EL (cell line): ENCODE measurements at places on chromosomes 5 and 9.

GRCh38 chr5:64883912-64884311 lies 115.2 kb downstream of the CWC27 start:
- DNase-seq, result no peak

DNA sequence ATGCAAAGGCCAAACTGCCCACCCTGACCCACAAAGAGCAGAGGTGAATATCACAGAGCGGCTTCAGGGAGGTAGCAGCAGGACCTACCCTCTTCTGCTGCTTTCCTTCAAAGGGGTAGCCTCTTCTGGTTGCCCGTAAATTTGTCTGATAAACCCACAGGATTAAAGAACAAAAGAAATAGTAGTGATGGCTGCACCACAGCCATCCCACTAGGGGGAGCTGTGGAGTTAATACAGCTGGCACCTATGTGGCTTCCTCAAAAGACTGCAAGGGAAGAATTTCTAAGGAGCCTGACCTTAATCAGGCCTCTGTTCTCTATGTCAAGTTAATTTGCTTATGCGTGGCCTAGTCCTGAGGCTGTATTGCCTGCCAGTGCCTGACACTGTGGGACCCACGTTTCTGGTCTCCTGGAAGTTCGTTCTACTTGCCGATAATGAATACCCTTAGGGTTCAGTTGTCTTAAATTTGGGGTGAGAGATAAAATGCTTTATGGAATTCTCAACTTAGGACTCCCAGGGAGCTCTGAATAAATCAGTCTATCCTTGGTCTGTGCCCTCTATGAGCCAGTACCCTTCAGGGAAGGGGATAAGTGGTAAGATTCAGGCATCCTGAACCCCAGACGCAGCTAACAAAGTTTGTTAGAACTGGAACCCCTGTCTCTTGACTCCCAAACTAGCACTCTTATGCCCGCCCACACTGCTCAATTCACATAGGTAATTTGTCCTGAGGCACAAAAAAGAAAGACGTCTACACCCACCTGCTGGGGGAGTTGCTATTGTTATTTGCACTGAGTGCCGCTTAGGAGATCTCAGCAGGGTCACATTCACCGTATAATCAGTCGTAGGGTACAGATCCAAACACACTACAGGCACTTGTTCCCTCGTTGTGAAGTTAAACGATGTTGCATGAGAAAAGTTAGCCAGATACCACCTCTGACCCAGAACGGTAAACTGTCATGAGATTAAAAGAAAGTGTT lies 77.1 kb downstream of the SUSD1 start:
- peak; percentile 75 for DNase-seq

GRCh38 chr5:132641241-132641723 lies 16.7 kb upstream of the IL13 start:
- DNase-seq, result no peak

DNA sequence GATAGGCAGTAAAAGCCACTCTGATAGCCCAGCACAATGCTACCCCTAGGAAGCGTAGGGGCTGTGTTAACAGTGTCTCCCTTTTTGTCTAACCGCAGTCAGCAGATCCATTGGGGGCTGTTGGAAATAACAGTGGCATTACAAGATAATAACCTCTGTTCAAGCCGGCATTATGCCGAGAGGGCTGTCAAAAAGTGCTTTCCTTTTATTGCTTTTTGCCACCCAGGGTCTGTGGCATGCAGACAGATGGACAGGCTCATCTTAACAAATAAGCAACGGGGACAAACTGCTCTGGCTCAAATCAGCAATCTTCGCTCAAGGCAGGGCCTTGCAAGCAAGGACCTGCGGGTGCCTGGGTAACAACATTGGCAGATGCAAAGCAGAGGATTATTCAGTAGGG lies 123.3 kb downstream of the TLR4 start:
- DNase-seq, result no peak

DNA sequence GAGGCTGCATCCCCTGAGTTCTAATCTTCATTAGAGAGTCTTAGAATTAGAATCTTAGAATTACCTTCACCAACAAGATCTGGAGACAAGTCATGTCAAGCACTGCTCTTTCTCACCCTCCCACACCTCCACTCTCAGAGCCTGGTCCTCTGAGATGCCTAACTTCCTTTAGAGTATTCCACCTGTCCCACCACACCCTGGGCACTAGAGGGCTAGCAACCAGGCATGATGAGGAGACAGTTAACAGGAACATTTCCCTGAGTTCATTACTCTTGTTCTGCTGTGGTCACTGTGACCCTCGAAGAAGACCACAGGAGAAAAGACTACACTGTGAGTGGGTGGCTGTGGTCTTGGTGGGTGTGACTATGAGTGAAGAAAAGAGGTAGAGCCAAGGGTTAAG lies 25.2 kb upstream of the MAP1B start:
- no peak for DNase-seq

- DNase-seq, result peak; percentile 21
Observed at GRCh38 chr5:128015978-128016377, 67.6 kb upstream of the SLC12A2 start.

- peak; percentile 56 for DNase-seq
Observed at GRCh38 chr5:132704875-132705274, 31.1 kb downstream of the IL4 start.

DNA sequence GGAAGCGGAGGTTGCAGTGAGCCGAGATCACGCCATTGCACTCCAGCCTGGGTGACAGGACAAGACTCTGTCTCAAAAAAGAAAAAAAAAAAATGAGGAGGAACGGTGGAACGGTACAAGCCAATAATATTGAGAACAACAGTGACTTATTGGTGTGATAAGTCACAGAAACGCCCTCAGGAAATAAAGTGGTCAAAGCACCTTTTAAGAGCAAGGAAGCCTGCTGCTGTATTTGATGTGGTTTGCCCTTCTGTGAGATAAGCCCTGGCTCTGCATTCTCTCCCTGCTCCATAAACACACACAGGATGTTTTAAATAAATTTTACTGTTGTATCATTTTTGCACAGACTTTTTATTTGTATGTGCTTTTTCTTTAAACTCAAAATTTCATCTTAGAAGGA lies 269.9 kb upstream of the MSX2 start:
- DNase-seq, result no peak

- DNase-seq, result no peak
Observed at GRCh38 chr9:97577051-97577450, 56.1 kb downstream of the TSTD2 start.

DNA sequence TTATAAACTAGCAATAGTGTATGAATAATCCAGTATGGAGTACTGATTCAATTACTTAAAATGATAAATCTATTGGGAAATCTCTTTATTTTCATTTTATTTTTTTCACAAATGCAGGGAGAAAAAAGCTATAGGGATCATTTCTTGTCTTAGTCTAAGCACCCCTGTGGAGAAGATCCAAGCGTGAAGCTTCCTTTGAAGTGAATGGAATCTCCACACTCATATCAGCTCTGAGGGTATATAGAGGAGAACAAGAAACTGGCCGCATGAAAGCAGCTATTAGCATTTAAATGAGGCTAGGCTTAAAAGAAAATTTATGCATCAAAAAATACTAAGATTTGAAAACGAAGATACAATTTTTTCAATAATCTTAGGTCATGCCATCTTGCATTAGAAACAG lies 12.9 kb upstream of the PAM start:
- no peak for DNase-seq

DNA sequence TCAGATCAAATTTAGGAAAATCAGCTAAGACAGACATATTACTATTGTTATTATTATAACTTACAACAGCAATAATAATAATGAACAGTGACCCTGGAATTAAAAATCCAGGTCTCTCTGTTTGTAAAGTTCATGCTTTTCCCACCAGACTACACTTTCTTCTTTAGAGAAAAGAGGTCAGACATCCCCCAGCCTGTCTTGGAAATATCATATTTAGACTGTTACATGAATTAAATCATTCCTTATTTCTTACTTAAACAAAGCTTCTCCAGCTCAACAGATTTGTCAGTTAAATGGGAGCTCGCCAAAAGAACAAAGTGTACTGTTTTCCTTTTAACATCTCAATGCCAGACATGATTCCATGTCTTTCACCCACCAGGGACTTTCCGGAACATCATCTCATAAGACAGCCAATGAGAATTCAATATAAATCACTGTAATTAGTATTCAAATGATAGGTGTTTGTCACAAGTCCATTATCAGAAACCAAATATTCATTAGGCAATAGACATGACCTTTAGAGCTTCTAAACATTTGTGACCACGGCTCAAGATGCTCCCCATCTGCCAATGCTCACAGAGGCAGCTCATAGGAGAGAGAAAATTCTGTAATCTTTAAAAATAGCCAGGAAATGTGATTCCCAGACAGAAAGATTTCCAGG lies 351.9 kb downstream of the ENC1 start:
- no peak for DNase-seq

DNA sequence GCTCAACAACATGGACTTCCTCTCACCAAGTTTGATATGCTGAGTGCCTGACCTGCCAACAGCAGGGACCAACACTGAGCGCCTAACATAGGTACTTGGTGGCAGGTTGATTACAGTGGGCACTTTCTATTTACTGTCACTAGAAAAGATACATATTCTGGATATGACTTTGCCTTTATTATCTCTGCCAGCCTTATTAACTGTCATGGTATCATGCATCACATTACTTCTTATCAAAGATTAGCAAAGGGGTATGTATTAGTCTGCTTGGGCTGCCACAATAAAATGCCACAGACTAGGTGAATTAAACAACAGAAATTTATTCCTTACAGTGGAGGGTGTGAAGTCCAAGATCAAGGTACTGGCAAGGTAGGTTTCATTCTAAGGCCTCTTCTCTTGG lies 14.3 kb upstream of the C1QTNF2 start:
- DNase-seq, result no peak

DNA sequence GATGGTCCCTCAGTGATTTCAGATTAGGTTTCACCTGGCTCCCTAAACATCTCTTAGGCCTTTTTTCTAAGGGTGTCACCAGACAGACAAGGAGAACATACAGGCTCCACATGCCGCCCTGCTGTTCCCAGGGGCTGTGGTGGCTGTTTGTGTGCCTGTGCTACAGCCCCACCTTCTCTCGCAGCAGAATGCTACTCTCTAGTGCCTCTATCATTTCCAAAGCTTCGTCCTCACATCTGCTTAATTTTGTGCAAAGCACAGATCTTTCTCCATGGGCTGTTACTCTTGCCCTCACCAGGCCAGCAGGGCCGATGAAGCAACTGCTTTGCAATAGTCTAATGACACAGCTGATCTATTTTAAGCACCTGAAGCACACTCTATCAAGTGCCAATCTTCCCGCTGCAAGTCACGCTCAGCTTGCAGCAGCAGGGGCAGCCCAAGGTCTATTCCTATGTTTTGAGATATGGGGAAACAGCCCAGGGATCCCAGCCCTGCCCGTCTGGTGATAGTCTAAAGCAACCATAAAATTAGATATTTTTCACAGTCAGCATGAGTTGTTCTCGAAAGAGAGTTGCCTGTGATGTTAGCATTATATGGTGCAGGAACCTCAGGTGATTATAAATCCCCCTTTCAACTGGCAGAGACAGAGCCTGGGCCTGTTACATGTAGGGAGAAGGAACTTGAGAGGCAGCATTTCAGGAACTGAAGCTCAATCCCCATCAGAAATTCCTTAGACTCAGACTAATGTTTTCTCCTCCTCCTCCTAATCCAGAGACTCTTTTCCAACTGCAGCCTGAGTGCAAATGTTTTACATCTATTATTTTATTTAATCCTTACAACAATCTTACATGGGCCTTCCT lies 12.7 kb downstream of the ABLIM3 start:
- no peak for DNase-seq

DNA sequence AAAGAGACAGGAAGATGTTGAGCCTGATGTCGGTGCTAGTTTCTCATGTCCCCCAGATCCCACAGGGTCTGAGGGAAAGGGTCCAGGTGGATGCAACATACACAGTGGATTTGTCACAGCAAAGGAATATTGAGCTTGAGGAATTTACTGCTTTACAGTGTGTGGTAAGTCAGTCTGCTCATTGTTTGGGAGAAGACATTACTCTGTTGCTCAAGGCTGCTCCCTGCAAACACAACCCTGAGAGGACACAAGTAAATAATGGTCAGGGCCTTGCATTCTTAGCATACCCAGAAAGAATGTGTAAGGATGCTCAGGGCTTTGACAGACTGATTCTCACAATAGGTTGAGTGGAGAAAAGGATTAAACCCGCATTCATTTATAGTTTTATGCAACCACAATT lies 7.3 kb upstream of the MAN2A1 start:
- DNase-seq, result peak; percentile 18

DNA sequence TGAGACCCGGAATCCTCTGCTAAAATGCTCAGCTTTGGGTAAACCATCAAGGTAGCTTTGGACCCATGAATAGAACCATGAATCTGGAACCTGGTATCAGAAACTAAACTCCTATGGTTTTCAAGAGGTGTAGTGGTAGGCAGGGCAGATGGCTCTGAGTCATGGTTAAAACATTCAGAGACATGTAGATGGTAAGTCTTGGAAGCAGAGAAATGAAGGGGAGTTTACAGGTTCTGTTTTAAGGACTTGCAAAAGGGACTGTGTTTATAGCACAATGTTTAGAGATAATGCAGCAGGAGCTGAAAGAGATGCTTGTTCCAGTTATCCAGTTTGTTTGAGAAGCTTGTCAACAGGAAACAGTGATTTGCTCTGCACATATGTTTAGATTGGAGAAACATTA lies 36.0 kb upstream of the FBN2 start:
- peak; percentile 62 for DNase-seq

GRCh38 chr5:149521739-149522685 lies 29.2 kb downstream of the CSNK1A1 start:
- no peak for DNase-seq

DNA sequence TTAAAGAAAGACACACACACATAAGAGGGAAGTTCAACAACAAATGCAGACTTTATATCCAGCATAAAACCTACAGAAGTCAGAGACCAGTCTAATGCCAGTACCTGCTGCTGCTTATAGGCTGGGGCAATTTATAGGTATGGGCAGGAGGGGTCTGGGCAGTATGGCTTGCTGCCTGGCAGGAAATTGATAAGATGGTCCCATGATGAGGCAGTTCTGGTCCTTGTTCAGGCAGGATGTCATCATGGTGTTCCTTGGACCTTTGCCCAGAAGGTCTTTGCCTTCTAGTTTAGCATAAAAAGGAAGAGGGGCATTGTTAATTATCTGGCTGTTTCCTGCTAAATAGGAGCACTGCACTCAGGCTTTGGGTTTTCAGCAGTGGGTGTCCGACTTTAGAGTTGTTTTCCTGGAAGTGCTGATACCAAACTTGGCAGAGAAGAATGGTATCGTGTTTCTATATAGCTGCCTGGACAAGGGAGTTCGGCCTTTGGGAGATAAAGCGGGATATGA lies 10.4 kb upstream of the PDCD1LG2 start:
- DNase-seq, result peak; percentile 79

DNA sequence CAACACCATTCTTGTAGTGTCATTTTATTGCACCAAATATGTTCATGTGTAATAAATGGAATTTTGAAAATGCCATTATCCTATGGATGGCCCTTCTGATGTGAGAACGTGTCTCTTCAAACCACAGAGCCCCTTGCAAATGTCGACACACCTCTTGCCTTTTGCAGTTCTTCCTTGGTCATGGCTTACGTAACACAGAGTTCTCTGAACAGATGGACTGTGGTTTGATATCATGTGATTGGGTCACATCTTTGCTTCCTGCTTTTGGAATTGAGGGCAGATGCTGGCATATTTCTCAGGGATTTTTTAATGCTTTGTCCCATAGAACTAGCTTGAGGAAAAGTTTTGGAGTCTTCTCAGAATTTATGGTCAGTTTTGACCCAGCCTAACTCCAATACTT lies 4.6 kb downstream of the TGFBR1 start:
- DNase-seq, result peak; percentile 60

GRCh38 chr5:57410374-57411320 lies 72.0 kb downstream of the ACTBL2 start:
- no peak for DNase-seq
